NCI-H1436 treated with DMSO at 0.1 percent for 48 hours (cell line): ENCODE measurements at places on chromosomes 13 and 19.

GRCh38 chr19:35031072-35031881, 1.0 kb downstream of the SCN1B start:
- DNase-seq, result no peak

DNA sequence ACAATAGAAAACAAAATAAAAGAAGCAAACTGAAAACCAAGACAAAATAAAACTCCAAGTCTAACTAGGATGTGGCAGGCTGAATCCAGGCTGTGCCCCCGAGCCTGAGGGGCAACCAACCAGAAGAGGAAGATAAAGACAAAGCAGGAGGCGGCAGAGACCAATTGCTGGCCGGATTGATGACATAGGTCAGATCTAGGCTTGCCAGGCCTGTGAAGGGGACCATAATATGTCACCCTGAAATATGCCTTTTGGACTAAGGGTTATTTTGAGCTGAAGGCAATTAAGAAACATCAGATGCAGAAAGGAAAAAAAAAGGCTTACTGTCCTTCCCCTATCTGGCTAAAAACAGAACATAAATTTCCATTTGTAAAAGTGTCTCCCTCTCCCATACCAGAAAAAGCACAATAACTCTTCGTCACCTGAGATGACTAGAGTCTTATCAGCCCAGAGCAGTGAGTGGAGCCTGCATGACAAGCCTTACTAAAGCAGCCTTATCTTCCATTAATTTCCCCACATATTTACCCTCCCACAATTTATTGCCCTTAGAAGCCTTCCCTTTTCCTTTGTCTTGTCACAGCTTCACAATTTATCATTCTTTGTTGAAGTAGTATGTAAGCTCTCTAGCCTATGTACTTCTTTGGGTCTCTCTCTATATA, 22.8 kb downstream of the ATP8A2 start:
- no peak for DNase-seq

- DNase-seq, result no peak
These were observed 24.8 kb upstream of the LAIR1 start for GRCh38 chr19:54389553-54389952.

DNA sequence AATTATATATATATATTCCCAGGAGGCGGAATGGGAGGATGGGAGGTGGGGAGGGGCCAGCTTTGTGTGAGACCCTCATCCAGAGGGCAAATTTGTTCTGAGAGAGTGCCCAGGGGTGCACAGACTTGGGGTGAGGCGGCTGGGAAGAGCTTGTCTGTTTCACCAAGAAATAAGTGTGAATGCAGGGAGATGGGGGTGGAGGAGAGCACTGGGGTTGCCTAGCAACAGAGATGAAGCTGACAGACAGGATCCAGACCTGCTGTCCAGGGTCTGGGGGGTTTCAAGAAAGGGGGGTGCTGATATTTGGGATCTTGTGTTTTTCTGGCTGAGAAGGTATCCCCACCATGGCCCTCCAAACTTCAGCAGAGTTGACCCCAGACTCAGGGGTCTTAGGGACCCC, 18.6 kb upstream of the TNFAIP8L1 start:
- no peak for DNase-seq

GRCh38 chr13:38905081-38905480, 85.5 kb downstream of the STOML3 start:
- no peak for DNase-seq

DNA sequence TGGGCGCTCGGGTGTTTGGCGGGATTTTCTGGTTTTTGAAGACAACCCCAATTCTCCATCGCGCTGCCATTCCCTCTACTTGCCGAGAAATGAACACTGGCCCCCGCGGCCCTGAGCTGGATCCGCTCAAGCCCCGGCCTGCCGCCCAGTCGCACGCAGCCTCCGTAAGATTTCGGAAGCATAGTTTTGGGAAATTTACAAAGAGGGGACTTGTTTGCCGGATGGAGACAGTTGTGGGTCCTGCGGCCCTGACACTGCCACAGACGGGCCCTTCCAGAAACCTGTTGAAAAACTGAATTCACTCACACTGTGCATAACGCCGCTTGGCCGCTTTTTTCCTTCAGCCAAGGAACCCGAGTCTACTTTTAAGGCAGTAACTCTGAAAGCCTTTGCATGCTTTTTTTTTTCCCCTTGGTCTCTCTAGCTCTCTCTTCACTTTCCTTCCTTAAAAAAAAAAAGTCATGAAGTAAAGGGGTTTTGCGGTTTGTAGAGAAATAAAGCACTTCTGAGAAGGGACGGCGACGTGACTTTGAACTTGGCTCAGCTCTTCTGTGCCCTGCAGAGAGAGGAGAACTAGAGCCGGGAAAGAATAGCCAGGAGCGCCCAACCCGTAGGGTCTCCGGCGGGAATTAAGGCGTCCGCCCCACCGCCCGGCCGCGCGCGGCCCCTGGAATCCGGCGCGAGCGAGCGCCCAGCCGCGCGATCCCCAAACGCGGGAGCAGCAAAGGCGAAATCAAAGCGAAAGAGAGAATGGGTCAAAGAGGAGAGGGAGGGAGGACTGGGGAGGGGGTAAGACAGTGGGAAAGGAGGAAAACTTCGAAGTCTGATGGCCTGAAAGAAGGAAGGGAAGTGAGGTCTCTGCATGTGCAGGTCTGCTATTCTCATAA, 3.4 kb upstream of the ZIC2 start:
- no peak for DNase-seq
